GM13976 (cell line): ENCODE measurements at places on chromosomes 7 and 10.

- no peak for DNase-seq
Measured at GRCh38 chr10:113179265-113179664, 229.2 kb downstream of the TCF7L2 start.

DNA sequence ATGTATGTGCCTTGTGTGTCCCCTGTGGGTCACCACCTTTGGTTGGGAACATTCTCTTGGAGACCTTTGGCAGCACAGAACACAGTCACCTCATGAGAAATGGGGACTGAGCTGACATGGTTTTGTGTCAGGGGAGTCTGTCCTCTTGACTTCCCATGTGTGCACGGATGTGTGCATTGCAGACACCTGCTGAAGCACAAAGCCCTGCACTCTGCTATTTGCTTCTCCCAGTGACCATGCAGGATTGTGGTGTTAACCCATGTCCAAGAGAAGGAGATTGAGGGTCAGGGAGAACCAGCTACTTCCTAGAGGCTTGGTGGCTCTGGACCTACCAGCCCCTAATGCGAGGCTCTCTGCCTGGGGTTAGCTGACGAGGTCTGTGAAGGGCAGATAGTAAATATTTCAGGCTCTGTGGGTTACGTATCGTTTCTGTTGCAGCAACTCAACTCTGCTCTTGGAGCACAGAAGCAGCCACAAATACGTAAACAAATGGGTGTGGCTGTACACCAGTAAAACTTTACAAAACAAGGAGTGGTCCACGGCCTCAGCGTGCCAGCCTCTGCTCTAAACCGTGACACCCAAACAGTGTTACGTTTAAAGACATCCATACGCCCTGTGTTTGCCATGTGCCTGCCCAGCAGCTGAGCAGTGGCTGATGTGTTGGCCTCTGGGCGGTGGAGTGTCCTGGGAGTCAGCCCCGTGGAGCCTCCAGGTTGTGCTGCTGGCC is 51.7 kb downstream of the ADCY1 start:
- peak; percentile 9 for DNase-seq

- no peak for DNase-seq
Measured at GRCh38 chr7:35752742-35753141, 48.1 kb upstream of the SEPTIN7 start.

GRCh38 chr10:21737106-21737505 is 203.1 kb downstream of the MLLT10 start:
- no peak for DNase-seq

DNA sequence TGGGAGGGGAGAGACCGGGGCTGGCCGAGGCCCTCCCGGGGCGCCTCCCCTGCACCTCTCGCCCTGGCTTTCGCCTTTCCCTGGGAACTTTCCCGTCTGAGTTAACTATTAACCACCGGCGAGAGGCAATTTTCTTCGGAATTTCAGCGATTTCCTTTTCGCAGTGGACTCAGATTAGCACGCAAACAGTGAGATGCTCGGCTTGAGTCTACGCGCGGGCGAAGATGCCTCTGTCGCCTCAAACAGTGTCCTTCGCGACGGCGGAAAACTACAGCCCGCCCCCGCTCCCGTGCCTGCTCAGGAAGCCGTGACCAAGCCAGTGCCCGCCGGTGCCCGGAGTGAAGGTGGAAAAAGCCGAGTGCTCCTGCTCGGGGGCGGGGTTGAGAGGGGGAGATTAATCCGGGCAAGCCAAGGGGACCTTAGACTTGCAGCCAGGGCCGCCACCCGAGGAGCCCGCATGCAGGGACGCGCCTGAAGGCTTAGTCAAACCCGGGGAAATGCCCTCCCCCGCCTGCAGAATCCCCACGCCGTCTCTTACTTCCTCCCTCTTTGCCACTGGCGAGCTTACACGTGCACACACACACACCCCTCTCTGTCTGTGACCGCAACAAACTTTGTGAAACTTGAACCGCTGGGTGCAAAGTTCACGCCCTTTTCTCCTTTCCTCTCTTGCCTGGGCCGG is 14.5 kb upstream of the PAX2 start:
- peak; percentile 80 for DNase-seq

DNA sequence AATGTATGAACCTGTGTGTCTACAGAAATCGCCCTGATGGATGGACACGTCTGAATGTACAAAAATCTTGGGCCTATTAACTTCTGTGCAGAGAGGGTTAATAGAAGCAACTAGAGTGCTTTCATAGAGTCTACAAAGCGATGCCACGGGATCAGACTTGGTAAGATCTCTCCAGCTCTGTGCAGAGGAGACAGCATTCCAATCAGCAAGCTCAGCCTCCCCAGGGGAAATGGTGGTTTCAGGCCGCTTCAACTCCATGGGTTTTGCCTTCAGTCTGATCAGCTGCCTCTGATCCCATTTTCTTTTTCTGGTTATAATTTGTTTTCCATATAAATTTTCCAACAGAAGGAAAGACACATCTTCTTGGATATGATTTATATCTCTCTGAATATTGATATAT is 35.1 kb upstream of the COBL start:
- DNase-seq, result no peak

DNA sequence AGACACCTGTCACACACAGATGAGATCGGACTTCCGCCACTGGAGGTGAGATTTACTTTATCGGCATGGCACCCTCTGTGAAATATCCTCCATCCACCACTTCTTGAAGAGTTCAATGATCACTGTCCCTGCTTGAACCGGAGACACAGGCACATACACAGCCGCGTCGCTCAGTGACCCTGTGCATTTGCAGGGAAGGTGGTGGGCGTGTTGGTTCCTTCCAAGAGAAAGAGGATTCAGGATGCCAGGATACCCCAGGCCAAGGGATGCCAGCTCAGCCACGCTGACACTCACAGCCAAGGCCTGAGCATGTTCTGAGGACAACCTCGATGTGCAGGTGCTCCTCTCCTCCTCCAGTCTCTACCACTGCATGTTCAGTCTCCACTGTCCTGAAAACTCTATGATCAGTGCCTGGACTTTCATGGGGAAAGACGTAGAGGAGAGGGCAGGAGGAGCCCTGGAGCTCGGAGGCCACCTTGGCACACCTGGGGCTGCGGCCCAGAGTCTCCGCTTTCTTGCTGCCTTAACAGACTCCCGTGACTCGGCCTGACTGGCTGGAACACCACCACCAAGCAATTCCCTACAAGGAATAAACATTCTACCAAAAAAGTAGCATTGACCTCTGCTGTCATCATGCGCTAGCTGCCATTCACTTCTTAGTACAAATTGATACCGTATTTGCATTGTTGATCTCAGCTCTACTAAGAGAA is 115.2 kb downstream of the TCERG1L start:
- no peak for DNase-seq

- DNase-seq, result no peak
Measured at GRCh38 chr10:132479024-132479602, 58.5 kb upstream of the INPP5A start.
